Left hindlimb (tissue), 1 donor: ENCODE measurements at places on chromosomes 1 and 21.

GRCh38 chr1:27489501-27489972, 430 bp downstream of the WASF2 start:
- no peak for DNase-seq

DNA sequence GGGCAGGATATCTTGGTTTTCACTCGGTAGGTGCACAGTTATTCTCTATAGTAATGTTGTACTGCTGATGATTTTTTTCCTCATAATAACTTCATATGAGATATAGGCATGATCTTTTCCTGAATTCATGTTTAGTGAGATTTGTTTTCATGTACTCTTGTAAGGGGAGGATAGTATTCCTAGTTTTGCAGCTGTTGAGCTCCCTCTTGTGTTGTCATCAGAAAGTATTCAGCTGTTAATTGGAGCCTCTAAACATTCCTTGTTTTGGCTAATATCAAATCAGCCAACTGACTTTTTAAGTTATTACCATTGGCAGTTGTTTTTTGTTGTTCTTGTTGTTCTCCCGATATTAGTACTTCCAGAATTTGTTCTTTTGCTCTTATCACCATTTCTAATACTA, 24.4 kb downstream of the OR10R2 start:
- DNase-seq: no peak

GRCh38 chr1:66350001-66350547, 183.9 kb upstream of the SGIP1 start:
- DNase-seq: peak; percentile 45

DNA sequence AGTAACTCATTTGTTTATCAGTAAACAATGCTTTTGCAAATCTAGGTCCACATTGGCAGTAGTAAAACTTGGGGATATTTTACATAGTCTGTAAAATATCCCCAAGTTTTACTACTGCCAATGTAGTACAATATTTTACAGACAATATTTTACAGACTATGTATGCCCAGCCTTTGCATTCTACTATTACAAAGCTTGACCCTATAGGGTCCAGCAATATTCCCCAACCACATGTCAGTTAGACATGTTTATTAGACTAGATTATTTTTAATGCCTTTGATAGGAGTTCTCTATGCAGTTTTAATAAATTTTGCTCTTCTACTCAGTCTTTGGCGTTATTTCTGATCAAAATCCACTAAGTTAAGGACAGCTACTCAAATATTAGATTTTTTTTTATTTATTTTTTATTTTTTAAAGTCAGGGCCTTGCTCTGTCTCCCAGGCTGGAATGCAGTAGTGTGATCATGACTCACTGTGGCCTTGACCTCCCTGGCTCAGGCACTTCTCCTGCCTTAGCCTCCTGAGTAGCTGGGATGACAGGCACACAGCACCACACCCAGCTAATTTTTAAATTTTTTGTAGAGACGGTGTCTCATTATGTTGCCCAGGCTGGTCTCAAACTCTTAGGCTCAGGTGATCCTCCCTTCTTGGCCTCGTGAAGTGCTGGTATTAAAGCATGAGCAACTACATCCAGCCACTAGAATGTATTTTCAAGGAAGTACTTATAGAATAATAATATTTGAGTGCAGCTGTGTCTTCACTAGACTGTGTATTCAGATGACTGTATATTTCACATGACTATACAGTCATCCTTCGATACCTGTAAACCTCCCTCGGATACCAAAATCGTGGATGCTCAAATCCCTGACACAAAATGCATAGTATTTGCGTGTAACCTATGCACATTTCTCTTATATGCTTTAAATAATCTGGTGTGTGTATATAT, 19.8 kb downstream of the MIER1 start:
- no peak for DNase-seq

GRCh38 chr1:245999697-246000637, 507.1 kb downstream of the SMYD3 start:
- DNase-seq: no peak
